ENCODE measurements at places on chromosomes 1 and 21.

DNA sequence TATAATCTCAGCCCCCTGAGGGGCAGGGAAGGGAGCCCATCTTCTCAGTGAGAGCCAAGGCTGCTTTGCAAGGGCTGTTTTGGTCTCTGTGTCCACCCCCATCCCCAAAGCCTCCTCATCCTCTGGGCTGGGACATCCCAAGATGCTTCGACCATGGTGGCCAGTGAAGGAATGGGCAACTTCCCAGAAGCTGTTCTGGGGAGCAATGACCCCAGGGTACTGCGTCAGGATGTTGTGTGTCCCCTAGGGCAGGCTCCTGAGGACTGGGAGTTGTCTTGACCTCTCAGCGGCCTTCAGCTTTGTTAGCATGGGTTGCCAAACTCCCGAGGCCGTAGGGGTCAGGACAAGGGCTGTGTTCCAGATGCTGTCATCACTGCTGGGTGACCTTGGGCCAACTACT, 238.4 kb upstream of the POU3F1 start:
- DNase-seq = no peak

- no peak for DNase-seq
Observed at GRCh38 chr1:10756842-10757241, 39.6 kb downstream of the CASZ1 start.

GRCh38 chr1:205211839-205212536, 486 bp upstream of the DSTYK start:
- no peak for DNase-seq

DNA sequence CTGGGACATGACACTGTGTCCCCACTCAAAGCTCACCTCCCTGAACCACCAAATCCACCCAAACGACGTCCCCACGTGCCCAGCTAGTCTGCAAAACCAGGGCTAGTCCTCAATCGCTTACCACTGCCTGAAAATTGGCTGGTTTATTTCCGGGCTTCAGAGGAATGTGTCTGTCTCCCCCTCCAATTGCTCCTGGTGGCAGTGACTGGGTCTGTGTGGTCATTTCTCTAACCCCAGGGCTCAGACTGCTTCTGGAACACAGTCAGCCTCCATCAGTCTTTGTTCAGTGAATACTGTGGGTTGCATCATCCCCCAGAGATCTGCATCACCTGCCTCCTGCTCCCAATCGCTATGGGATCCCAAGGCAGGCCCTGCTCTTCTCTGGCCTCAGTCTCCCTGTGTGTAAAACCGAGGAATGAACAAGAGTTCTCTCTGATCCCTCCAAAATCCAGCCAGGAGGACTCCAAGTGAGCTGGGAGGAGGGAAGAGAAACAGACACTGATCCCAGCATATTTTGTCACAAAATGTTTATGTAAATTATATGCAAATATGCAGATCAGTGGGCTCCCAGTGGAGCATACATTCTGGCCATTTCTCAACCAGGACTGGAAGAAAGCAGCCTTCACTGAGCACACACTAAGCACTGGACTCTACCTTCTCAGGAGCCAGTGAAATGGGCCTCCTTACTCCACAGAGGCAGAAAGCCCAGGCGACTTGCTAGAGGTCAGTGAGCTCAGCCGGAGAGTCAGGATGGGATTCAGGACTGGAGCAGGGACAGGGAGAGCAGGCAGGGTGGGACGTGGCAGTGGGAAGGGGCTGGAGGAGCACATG, 20.9 kb downstream of the SDC3 start:
- no peak for DNase-seq

GRCh38 chr21:42012763-42013329, 2.7 kb upstream of the ZBTB21 start:
- no peak for DNase-seq

- DNase-seq = peak; percentile 90
Observed at GRCh38 chr1:43549921-43550597, 19.4 kb downstream of the PTPRF start.

DNA sequence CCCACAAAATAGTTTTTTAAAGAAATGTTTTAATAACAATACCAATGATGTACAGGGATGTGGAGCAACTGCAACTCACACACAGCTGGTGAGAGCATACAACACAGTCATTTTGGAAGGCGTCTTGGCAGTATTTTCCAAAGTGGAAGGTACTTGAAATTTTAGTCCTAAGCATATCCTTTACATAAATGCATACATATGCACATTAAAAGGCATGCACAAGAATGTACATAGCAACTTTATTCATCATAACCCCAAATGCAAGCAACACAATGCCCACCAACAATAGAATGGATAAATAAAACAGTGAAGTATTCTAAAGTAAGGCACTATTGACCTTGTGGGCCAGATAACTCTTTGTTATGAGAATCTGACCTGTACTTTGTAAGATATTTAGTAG, 310.1 kb upstream of the ADGRL2 start:
- no peak for DNase-seq

GRCh38 chr1:6625584-6626149, 999 bp downstream of the THAP3 start:
- no peak for DNase-seq
